ENCODE measurements at places on chromosomes 12 and 14. TPM values are rescaled to one million over a fixed set of nuclear protein-coding genes. Genes with fewer than 3 reads are reported as not detected.
A peak's percentile ranks its signal among the peaks of the same experiment; 100 is the strongest.

The PTPRQ gene
- 2.6 TPM for total RNA-seq

- no peak for DNase-seq
Observed at GRCh38 chr14:73397810-73398209, 60.5 kb downstream of the NUMB start.

The OR4K17 gene
- total RNA-seq: not detected

GRCh38 chr12:53952335-53952694, 2.4 kb upstream of the HOXC12 start:
- DNase-seq: no peak

DNA sequence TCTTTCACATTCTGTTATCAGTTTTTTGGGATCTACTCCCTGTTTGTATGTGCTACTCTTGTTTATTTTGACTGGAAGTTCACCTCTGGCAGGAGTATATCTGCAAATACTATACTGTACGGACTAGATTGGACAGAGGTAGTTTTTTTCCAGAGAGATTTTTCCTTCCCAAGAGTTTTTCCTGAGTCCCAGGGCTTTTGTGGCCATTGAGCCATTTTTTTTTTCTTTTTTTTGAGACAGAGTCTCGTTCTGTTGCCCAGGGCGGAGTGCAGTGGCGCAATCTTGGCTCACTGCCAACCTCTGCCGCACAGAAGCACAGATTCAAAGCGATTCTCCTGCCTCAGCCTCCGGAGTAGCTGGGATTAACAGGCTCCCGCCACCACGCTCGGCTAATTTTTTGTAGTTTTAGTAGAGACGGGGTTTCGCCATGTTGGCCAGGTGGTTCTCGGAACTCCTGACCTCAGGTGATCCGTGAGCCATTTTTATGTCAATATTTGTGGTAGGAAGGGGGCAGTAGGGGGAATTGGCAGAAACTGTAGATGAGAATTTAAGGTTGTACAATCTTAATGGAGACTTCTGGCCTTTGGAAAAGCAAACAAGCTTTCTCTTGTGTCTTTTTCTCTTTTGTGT, 19.4 kb downstream of the KTN1 start:
- DNase-seq: no peak

- no peak for DNase-seq
Observed at GRCh38 chr12:49853671-49854070, 10.8 kb upstream of the BCDIN3D start.

- peak; percentile 96 for DNase-seq
Observed at GRCh38 chr12:14774074-14774905, 29.0 kb downstream of the WBP11 start.

The HOXC5 gene
- total RNA-seq: not detected

GRCh38 chr12:88834226-88834625, 254.0 kb upstream of the KITLG start:
- peak; percentile 30 for DNase-seq

GRCh38 chr12:123134271-123134671, 16.6 kb downstream of the PITPNM2 start:
- no peak for DNase-seq

DNA sequence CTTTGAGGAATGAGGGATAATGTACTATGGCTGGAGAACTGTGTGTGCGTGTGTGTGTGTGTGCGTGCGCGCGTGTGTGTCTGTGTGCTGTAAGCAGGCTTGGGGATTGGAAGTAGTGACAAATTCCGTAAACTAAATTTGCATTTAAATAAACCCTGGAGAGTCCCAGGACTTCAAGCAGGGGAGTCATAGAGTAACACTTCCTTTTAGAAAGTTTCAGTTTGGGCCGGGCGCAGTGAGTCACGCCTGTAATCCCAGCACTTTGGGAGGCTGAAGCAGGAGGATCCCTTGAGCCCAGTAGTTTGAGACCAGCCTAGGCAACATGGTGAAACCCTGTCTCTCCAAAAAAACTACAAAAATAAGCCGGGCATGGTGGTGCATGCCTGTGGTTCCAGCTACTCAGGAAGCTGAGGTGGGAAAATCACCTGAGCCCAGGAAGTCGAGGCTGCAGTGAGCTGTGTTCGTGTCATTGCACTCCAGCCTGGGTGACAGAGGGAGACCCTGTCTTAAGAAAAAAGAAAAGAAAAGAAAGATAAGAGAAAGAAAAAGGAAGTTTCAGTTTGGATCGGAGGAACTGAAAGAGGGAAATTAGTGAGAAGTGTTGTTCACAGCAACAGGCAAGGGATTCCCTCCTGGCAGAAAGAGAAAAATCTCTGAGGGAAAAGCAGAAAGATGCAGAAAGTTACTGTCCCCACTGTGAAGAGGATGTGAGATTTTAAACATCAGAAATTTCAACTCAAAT, 222.7 kb upstream of the SOX5 start:
- DNase-seq: no peak

DNA sequence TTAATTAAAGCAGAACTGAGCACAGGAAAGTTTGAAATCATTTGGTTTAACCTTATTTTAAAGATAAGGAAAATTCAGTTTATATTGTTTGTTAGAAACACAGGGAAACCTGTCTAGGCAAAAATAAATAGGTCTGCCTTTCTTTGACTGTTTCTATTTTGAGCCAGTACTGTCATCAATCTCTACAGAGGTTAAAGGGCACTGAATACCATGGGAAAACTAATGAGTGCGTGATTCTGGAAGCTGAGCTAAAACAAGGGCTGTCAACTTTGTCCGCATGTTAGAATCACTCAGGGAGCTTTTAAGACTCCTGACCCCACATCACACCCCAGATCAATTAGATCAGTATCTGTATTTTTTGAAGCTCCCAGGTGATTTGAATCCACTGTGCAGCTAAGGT, 38.8 kb downstream of the NOPCHAP1 start:
- DNase-seq: no peak

- DNase-seq: peak; percentile 32
Observed at GRCh38 chr14:37985826-37986470, 221.8 kb upstream of the SSTR1 start.

The OVCH1 gene
- not detected for total RNA-seq

All from HFFc6 (cell line).